ENCODE measurements at places on chromosomes 2 and 18.

GRCh38 chr2:240277073-240277806 lies 136.8 kb upstream of the OTOS start:
- DNase-seq: no peak

DNA sequence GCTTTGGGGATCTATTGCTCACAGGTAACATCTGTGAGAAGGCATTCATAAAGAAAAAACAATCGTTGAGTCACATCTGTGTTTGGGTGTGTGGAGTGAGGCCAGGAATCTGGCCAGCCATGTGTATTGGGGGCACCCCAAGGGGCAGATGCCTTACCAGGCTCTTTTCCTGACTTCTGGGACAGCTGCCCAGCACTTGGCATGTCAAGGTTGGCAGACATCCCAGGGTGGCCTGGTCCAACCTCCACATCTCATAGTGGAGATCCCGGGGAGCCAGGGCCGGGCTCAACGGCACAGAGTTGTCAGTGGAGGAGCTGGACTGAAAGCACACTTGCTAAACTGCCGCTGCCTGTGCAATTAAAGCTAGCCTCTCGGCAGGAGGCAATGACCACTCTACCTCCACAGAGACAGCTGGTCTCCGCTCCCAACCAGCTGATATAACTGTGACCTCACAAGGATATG lies 75.3 kb upstream of the MGAT4A start:
- DNase-seq: no peak

DNA sequence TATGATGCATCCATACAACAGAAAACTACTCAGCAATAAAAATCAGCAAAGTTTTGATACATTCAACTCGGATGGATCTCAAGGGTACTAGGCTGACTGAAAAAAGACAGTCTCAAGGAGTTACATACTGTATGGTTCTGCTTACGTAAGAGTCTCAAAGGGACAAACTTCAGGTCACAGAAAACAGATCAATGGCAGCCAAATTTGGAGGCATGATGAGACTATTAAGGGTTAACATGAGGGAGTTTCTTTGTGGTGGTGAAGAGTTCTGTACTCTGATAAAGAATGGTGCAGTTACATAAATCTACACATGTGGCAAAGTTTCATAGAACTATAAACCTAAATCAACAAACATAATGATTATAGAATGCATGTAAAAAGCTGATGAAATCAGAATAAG lies 81.4 kb downstream of the COBLL1 start:
- no peak for DNase-seq

DNA sequence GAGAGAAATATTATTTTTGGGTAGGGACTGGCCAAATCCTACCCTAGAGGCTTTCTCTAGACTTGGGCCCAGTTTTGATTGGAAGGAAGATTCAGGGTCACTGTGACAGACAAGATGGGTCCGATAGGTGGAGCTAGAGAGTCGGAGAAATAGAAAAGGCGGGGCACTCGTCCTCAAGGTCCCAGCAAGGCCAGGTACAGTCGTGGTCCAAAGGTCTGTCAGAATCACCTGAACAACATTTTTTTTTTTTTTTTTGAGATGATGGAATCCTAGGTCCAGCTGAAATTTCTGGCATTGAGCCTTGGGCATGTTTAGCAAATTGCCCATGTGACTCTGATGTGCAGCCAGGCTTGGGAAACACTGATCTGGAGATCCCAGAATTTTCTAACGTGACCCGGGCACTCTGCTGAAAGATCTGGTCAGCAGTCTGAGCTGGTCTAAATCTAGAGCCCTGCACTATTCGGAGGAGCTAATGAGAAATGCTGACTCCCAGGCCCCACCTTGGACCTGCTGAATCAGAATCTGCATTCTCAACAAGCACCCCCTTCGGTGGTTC lies 23.0 kb upstream of the NTSR2 start:
- no peak for DNase-seq

All from stimulated activated CD4-positive, alpha-beta T cell treated with anti-CD3 and anti-CD28 coated beads, Interleukin-15, amount 100 ng/mL, for 1 hour (primary cell).